ENCODE measurements at places on chromosomes 4 and X.

- no peak for DNase-seq
Measured at GRCh38 chr4:74919783-74920182, 13.1 kb upstream of the PARM1 start.

GRCh38 chr4:148333265-148333664 lies 108.9 kb downstream of the NR3C2 start:
- DNase-seq = no peak

GRCh38 chr4:54400188-54400587 lies 171.1 kb downstream of the PDGFRA start:
- no peak for DNase-seq

- no peak for DNase-seq
Measured at GRCh38 chr4:117421706-117422105, 336.3 kb upstream of the TRAM1L1 start.

- DNase-seq = no peak
Measured at GRCh38 chr4:76550966-76551780, 116.1 kb downstream of the SHROOM3 start.

GRCh38 chr4:1600811-1601532 lies 83.1 kb downstream of the FAM53A start:
- no peak for DNase-seq

DNA sequence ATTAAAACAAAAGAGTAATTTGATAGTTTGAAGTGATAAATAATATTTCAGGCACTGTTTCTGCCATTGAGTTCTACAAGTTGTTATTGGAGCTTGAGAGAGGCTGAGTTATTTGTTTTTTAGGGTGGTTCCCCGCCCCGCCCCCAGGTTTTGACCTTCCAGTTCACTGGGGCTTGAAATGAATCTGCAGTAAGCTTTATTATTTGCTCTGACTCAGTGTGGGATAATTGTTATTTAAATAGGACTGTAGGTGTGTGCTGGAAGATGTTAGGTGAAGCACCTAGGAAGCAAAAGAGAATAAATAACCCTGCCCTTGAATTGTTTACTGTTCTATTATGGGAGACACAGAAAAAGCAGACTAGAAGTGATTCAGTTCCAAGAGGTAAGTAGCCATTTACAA lies 81.2 kb upstream of the KCNIP4 start:
- DNase-seq = no peak

DNA sequence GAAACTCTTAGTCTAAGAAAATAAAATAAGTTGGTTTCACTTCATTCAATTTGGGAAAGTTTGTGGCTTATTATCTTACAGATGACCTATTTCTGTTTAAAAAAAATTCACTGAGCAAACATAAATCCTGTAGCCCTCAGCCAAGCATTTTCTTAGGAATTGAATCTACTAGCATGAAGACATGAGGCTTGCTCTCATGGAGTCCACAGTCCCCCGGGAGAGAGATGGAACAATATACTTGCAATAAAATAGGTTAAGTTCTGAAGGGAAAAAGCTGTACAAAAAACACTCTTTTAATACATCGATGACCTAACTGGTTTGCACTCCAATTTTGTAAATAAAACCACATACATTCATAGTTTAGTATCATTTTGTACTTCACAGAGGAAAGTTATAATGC lies 642.6 kb upstream of the FAM241A start:
- DNase-seq = no peak

GRCh38 chr4:54961357-54961975 lies 163.9 kb downstream of the KDR start:
- DNase-seq = no peak

- DNase-seq = no peak
Measured at GRCh38 chr4:102612210-102612609, 111.1 kb downstream of the NFKB1 start.

DNA sequence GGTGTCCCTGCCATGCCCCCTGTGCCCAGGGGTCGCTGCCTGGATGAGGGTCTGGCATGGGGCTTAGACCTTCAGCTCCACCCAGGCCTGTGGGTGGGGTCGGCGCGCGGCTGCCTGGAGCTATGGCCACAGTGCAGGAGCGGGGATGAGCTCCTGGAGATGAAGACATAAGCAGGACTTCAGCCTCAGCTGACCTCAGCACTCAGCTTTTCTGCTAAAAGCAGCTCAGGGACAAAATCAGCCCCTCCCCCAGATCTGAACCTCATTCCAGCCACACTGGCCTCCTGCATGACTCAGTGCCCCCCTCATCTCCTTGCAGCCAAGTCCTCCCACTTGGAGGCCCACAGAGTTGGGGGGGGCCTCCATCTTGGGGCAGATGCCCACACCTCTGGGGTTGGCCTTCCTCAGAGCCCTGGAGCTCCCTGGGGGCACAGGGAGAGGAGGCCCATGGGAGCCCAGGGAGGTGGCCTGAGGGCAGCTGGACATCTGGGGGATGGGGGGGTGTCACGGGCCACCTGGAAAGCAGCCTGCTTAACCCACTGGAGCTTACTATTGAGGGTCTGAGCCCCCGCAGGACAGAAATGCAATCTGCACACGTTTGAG lies 19.4 kb upstream of the CPLX1 start:
- no peak for DNase-seq

DNA sequence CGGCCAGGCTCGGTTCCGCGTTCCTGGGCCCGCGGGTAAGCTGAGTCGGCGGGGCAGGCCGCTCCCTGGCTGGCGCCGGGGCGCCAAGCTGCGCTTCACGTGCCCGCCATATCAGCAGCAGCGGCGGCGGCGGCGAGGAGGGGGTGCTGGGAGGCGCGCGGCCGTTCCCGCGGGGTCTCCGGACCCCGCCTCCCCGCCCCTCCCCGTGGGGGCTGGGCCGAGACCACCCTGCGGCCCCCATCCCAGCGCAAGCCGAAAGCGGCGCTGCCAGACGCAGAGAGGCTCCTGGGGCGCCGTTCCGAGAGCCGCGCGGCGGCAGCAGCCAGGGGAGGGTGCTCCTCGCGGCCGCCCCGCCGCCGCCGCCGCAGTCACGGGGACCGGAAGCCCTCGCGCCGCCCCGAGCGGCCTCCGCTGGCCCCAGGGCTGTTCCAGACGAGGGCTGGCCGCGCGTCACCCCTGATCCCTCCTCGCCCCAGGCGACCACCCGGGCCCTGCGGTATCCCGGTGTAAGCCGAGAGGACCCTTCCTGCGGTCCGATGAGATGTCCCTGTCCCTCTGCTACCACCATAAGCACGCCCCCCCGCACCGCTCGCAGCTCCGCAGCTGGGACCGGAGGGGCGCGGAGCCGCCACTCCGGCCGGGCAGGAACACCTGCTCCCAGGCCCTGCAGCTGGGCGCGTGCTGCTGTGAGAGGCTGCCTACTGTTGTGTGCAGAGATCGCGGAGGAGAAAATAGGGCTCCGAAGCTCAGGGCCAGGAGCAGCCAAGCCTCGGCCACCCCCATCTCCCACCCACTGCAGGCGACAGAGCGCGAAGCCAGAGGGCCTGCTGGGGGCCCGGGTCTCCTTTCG lies 7.5 kb upstream of the BCOR start:
- DNase-seq = no peak

DNA sequence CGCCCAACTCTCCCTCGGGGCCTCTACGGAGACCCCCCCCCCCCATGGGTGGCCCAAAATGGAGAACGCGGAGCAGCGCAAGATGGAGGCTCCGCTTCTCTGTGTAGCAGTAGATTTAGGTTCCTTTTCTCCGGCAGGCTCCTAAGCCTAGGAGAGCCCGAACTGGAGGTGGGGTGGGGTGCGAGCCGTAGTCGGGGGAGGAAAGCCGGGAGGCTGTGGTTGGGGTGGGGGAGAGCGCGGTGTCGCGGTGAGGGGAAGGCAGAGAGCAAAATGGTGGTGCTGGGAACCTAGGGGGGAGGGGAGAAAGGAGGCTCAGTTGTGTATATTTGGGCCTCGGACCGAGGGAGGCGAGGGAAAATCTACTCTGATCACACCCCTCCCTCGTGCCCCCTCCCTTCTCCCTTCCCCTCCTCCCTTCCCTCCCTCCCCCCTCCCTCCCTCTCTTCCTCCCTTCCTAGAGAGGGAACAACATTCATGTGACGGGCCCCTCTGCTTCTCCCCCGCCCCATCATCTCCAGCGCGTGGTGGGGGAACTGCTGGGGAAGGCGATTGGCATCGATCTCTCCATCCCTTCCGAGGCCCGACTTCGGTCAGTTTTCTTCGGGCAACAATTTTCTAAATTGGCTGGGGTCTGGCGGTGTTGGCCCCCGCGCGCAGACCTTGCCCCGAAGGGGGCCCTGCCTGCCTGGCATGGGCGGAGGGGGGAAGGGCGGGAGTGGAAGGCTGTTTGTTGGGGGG lies at the start of gene STAG2:
TSS of gene STAG2 (plus strand) at position 439 of the 738 bp plus-strand sequence. CDS start 60,922 bp downstream, outside the sequence.
- DNase-seq = no peak

DNA sequence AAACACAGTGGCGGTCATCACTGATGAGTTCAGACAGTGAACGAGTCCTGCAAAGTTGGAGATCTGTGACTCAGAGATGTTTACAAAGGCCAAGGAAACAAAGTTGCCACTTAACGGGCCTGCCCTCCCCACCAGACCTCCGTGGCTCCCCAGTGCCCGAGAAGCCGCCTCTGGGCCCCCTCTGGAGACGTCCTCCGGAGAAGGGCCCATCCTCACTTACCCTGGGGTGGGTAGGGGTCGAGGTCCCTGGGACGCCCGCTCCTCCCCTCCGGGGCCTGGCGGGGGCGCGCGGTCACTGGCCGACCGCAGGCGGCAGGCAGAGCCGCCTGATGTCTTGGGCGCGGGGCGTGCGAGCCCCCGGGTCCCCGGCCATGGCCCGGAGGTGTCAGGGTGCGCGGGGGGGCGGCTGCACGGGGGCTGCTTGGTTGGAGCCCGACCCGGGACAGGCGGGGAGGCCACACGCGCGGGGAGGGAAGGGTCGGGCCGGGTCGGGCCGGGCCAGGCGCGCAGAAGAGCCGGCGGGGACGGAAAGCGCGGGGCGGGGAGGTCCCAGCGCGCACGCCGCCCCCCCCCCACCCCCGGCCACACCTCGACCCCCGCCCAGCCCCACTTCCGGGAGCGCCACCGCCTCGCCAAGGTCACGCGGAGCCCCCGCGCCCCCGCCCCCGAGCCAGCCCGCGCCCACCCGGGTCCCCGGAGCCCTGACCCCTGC lies 529 bp downstream of the DHRSX start:
- DNase-seq = no peak

GRCh38 chrX:132292793-132293192 lies 73.5 kb upstream of the RAP2C start:
- no peak for DNase-seq

DNA sequence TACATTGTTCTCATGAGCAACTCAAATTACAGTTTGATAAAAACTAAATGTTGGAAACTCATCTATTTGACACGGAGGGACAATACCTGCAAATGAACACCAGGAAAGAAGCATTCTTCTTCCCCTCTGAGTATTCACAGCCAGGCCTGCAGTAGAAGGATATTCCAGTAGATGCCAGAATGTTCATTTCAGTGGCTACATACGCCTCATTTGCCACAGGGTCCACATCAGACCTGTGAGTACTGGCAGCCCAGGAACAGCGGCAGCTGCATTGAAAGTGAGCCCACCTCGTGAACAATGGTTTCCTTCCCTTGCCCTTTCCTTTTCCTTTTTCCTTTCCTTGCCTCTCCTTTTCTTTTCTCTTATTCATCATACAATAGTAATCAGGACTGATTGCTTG lies 81.1 kb upstream of the NEIL3 start:
- DNase-seq = no peak

GRCh38 chr4:155617296-155617695 lies 49.4 kb upstream of the GUCY1A1 start:
- DNase-seq = no peak

DNA sequence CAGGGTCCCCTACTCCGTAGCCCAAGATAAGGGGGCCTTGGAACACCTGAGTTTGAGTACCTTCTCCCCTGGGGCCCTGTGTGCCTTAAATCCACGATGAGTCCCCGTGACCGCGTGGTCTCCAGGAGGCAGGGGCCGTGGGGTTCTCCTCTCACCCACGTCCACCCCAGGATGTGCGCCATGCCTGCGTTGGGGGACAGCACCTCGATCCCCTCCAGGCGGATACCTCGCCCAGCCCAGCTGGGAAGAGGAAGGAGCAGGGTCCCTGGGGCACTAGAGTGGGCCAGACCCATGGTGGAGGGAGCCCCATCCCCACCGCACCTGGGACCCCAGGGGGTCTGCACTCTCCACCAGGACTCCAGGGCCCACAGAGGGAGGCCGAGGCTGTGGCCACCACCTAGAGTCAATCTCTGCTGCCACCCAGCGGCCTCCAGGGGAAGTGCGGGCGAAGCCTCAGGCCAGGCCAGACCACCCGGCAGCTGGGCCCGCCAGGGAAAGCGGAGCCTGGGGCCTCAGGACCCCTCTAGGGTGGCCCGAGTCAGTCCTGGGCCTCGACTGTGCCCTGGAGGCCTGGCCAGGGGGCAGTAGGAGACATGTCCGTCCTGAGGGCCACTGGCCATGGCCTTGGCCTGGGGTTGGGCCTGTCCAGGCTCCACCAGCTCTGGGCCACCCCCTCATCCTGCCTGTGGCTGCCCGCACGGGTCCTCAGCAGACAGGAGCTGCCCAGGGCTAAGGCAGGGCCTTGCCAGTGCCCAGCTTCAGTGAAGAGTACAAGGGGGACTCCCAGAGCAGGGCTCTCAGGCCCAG lies 55.0 kb downstream of the FAM53A start:
- DNase-seq = peak; percentile 61

DNA sequence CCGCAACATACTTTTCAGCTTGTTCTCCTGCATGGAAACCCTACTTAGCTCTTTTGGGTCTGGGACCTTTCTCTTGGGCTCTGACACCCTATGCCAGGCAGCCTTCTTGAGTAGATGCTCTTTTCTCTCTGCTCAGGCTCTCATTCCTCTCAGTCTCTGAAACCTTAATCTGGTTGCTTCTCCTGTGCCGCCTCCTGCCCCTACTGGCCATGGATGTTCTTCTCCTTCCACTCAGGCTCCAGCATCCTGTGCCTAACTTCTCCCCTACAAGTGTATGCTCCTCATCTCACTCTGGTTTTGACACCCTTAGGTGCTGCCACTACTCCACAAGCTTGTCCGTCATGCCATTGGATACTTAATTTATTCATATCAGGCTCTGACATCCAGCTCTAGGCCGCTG lies 15.2 kb downstream of the BLTP1 start:
- no peak for DNase-seq

DNA sequence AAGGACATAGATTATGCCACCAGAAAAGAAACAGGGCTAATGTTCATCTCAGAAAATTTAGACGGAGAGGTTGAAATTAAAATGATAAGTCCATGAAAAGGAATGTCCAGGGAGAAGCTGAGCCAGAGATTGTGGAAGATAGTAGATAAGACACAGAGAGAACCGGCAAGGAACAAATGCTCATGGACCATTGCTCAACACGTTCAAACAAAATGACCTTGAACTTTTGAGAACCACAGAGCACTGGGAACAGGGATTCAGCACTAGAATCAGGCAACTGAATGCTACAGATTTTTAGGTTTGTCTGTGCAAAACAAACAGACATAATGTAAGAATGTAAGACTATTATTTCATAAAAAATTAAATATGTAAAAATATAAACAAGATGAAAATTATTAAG lies 206.3 kb downstream of the PDGFC start:
- DNase-seq = no peak

DNA sequence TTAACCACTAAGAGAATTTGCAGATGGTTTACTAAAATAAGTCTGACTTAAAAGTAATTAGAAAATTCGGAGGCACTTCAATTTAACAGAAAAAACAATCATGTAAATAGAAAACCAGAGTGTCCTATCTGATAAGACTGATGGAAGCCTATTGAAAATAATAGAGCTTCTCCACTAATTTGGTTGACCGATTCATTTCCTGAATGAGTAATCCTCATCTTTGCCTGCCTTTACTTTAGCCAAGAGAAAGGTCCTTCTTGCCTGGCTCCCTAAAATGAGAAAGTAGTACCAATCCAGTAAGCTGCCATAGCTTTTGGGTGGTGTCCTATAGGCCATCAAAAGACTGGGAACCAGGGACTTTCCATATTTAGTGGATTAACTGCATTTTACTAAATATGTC lies 48.4 kb downstream of the KCNIP4 start:
- no peak for DNase-seq
